ENCODE measurements at places on chromosomes 1 and 21. TPM values are rescaled to one million over a fixed set of nuclear protein-coding genes. Genes with fewer than 3 reads are reported as not detected.
A peak's percentile ranks its signal among the peaks of the same experiment; 100 is the strongest.

GRCh38 chr1:86852782-86853408 lies 61.0 kb downstream of the SELENOF start:
- DNase-seq = no peak

DNA sequence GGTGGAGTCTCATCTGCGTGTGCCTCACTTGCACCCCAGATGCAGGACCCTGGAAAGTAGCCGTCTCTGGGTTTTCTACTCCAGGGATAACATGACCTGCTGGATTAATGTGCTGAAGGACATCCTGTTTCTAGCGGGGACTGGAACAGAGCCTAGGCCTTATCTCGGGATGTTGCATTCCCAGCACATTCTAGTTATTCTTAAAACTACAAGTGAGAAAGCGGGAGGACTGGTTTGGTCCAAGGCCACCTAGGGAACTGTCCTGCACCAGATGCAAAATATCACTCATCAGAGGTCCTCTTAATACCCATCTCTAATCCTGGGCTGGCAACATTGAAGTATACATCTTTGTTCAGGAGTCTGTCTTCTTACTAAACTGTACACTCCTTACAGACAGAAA lies 179.9 kb downstream of the ZC3H11B start:
- peak; percentile 50 for DNase-seq

GRCh38 chr1:165549973-165550372 lies 6.2 kb downstream of the LRRC52 start:
- no peak for DNase-seq

GRCh38 chr1:66351478-66351877 lies 182.5 kb upstream of the SGIP1 start:
- no peak for DNase-seq

GRCh38 chr1:151059109-151060006 lies at the start of gene CDC42SE1:
CDC42SE1 (minus strand) TSS chr1:151059622; CDS start chr1:151055730, 3,892 bp downstream.
- DNase-seq = peak; percentile 95

GRCh38 chr1:43229826-43230780 lies 39.7 kb upstream of the TMEM125 start:
- peak; percentile 13 for DNase-seq

- peak; percentile 58 for DNase-seq
These were observed 8.8 kb downstream of the FMO1 start for GRCh38 chr1:171256940-171257606.

- peak; percentile 92 for DNase-seq
These were observed 26.4 kb downstream of the LAMB3 start for GRCh38 chr1:209625791-209626285.

DNA sequence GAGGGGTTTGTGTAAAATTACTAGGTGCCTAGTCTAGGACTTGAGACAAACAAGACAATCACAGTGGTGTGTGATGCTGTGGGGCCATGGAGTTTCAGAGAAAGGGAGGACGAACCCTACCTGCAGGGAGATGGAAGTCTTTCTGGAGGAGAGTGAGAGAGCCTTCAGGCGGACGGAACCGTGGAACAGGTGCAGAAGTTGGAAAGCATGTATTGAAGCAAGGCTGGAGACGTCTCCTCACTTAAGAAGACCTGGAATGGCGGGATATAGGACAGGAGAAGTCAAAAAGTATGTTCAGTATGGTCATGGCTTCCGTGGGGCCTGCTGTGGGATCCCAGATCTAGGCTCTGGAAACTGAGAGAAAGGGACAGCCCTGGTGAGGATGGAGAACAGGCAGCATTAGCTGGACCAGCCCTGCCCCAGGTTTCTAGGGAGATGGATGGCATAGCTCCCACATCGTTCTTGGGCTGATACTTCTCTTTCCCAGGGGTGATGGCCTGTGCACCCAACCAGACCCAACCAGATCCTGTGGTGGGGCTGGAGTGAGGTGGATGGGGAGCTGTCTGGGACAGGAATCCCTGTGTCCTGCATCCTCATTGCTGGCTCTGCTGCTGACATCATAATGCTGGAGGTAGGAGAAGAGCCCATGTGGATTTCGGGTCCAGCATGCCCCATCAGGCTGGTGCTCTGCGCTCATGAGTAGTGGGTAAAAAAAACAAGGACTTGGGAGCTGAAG lies 15.0 kb upstream of the LRP8 start:
- no peak for DNase-seq

GRCh38 chr1:209675565-209676154 lies 448 bp downstream of the G0S2 start:
- DNase-seq = peak; percentile 68

- no peak for DNase-seq
These were observed 40.8 kb downstream of the RSPH1 start for GRCh38 chr21:42455196-42455595.

DNA sequence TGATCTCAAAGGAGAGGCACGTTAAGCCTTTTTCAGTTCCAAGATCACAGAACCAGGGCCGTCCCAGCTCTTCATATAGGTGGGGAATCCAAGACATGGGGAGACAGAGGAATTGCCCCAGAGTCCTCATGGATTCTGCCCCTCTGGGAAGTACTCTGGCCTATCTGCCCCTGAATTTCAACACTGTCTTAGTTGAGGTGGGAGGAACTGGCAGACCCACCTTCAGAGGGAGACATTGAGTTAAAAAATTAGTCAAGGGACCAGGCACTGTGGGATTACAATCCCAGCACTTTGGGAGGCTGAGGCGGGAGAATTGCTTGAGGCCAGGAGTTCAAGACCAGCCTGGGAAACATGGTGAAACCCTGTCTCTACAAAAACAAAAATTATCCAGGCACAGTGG lies 2.1 kb upstream of the KNCN start:
- DNase-seq = no peak

DNA sequence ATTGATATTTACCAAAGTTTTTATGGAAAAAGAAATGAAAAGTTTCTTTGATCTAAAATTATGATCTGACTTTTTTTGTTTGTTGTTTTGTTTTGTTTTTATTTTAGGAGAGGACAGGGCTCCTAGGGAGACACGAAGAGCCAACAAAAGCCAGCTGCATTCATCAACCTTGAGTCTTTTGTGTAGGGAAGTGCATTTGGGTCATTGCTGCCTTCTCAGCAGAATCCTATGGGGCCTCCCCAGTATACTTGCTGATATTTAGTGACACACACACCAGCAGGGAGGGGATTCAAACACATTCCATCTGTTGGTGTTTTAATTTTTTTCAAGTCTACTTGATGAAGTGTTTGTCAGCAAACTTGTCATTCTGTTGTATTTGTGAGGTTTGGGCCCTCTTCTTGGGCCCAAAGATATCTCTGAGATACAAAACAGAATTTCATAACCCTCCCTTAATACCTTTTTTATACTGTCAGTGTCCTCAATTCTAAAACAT lies 203.5 kb downstream of the NTNG1 start:
- DNase-seq = no peak

DNA sequence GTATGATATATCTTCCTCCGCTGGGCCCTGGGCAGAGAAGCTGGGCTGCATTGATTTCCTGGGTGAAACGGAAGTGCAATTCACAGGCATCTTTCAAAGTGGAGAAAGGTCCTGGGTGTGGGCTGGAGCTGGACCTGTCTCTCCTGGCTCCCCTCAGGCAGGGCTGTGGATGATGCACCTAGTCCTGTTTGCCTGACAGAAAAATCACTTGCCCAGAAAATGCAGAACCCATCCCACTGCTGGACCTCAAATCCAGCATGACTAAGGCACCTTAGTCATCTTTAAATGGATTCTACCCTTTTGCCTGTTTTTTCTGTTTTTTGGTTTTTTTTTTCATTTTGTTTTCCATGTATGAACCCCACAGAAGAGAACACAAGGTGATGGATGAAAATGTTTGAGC lies 49.7 kb downstream of the MYSM1 start:
- no peak for DNase-seq

DNA sequence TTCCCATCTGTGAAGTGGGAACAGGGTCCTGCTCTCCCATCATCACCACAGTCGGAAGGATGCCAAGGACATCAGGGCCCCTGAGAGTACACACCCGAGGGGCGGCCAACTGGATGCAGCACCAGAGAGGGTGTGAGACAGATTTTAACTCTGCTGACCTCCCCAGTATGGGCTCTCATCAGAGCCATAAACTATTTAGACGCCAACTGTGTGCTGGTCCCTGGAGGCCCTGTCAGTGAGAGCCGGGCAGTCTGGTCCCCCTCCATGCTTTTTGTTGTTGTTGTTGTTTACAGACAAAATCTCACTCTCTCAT lies 1.7 kb downstream of the FGR start:
- no peak for DNase-seq

- no peak for DNase-seq
These were observed 50.8 kb downstream of the OLFML2B start for GRCh38 chr1:161972828-161973227.

DNA sequence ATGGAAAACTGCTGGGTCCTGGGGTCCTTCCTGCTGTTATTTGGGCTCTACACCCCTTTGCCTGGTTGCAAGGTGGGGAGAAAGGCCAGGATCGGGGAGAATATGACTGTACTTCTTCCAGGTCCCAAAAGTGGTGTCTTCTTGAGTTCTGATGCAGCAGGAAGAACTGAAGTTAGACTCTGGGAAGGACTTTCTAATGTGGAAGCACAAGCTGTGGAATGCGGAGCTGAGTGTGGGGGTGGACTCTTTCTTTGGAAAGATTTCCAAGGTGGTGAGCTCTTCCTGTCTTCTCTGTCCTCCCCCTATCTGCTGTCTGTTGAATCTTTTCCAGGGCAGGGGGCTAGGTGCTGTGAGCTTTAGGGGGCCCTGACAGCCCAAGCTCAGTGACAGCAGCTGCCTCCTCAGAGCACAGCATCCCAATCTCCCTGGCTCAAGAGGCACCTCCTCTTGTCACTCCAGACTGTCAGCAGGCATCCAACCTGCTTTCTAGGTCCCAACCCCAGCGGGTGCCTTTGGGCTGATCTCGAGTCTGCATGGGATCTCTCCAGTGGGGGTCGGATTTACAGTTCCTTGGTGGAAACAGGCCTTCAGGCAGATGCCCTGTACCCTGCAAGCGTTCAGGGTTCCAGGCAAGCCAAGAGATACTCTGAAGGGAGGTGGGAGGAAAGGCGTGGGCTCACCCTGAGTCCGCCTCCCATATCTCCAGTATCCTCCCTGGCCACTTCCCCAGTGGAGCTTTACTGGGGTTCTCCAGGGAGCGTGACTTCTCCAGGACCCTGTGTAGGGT lies 23.2 kb downstream of the ADORA1 start:
- no peak for DNase-seq

GRCh38 chr1:21520899-21521716 lies 11.9 kb downstream of the ALPL start:
- no peak for DNase-seq

DNA sequence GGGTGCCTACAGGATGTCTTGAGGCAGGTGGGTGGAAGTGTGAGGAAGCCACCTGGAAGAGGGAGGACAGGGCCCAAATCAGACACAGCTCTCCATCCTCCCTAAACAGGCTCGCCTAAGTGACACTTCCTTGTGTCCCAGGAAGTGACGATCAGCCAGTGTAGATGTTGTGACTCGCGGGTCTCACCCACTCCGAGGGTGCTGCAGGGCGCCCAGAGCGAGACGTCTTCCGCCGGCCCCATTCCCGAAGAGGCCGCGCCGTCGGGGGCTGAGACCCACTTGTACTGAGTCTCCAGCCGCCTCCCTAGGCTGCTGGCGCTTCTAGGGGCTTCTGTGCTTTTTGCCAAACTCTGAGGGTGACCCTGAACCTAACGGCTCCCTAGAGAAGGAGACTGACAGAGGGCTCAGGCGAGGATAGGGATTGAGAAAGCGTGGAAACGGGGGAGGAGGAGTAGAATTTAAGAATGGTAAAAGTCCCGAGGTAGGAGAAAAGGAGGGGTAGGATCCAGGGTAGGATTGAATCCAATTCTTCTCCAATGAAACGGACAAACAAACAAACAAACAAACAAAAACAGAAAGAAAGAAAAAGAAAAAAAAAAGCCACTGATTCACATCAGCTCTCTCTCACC lies 543 bp upstream of the MARK1 start:
- peak; percentile 53 for DNase-seq

DNA sequence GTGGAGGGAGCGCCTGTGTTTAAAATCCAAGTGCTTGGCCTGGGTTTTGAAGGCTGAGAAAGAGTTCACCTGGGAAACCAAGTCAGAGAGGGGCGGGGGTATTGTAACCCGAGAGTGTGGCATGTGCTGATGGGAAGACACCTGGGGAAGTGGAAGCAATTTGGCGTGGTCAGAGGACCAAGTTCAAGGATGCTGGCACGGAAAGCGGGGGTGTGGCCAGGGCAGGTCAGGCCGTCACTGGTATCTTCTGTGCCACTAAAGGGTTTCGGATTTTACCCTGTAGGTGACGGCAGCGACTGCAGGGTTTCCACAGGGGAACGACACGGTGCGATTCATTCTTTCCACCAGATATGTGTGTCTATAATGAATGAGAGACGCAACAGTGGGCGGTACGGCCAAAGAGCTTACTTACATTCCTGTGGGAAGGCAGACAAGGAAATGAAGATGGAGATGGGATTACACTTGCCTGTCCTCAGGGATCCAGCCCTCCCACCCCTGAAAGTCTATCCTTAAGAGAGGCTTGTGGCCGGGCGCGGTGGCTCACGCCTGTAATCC lies 31.3 kb downstream of the CA6 start:
- no peak for DNase-seq

DNA sequence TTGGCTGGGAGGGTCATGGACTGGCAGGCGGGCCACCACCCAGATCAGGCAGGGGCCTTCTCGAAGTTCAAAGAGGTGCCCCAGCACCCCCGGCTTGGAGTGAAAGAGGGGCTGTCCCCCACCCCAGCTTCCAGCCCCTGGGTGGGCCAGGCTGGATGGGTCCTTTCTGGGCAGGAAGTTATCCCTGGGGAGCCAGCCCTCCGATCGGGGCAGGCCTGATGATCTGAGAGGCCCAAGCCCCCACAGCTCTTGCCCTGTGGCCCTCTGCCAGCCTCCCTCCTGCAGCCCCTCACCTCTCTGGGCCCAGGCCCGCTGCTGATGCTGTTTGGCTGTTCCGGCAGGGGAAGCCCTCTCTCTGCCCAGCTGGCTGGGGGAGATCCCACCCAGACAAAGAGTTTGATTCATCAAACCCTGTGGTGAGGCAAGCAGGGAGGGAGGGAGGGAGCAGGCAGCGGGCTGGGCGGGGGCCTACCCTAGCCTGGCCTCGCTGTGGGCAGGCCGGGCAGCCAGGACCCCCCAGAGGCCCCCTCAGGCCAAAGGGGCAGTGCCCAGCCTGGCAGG lies 2.5 kb downstream of the ARHGEF19 start:
- peak; percentile 60 for DNase-seq

GRCh38 chr1:72229893-72230292 lies 52.4 kb downstream of the NEGR1 start:
- DNase-seq = no peak

GRCh38 chr1:99644279-99645004 lies 1.5 kb upstream of the PALMD start:
- no peak for DNase-seq

The SPAG17 gene
- total RNA-seq = 1.1 TPM

The OLFML3 gene
- 80.7 TPM for total RNA-seq

The LRRC7 gene
- total RNA-seq = 4.5 TPM

The LAMTOR2 gene
- total RNA-seq = 31.8 TPM

The ALPL gene
- 3.8 TPM for total RNA-seq

The OR10Z1 gene
- total RNA-seq = not detected

The FCRLB gene
- total RNA-seq = 1.0 TPM

The TRIM58 gene
- 2.5 TPM for total RNA-seq

The AADACL3 gene
- not detected for total RNA-seq

The KRTAP13-2 gene
- not detected for total RNA-seq

The CELA3B gene
- total RNA-seq = not detected

The ARHGAP29 gene
- total RNA-seq = 59.6 TPM

The RBM34 gene
- total RNA-seq = 41.7 TPM

The HHIPL2 gene
- total RNA-seq = not detected

The MYOC gene
- 0.92 TPM for total RNA-seq

The KCND3 gene
- 2.6 TPM for total RNA-seq

The C4BPA gene
- not detected for total RNA-seq

Measured in tongue (tissue), 3 donors.